Urinary bladder (tissue), 4 donors: ENCODE measurements at places on chromosomes 6 and 20.

DNA sequence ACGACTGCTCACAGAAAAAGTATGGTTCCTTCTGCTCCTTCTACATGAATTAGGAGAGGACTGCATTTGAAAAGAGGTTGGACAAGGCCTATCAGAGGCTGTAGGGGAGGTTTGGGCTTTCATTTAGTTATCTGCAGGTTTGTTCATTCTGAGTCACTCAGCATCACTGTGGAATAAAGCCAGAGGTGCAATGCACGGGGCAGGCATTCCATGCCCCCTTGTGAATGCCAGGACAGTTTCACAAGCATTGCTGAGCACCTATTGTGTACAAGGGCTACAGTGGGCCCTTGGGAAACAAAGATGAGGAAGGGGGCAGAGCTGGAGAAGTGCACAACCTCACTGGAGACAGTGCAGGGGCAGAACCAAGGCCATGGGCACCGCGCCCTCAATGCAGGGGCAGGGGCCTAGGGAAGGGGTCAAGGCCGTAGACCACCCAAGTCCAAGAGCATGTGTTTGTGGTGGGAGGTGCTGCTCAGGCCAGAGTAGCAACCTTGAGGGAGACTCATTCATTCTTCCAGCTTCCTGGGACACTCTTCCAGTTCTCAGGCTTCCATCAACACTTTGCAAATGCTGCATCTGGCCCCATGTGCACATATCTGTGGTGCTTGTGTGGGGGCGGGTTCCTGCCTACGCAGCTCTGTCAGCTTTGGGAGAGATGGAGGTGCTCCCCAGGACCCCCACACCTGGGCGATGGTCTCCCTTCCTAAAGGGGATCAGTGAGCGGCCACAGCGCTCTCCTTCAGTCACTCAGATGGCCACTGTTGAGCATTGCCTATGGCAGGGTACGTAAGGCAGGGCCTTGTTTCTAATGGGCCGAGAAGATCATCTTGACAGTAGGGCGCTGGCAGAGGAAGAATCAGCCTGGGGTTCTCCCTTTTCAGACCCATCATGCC lies 204.5 kb downstream of the SYNDIG1 start:
- DNase-seq, result no peak

DNA sequence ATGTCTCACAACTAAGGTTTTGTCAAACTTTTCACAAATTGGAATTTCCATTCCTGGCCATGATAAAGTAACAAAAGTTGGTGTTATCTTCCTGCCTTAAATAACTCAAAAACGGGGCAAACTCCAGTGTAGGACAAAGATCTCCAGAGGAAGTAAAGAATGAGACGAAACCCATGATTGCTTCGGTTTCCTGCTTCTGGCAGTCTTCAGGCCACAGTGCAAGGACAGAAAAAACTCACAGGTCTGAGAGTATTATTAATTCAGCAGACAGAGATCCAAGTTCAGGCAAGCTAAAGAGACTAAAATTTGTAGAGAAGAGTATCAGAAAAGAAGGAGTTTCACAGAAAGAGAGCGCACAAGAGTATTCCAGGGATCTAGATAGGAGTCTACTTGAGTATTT lies 64.8 kb upstream of the RCAN2 start:
- DNase-seq, result no peak

GRCh38 chr20:20203784-20204183 lies 151.5 kb downstream of the CFAP61 start:
- no peak for DNase-seq

- no peak for DNase-seq
Measured at GRCh38 chr20:46111028-46111835, 6.9 kb upstream of the CD40 start.

DNA sequence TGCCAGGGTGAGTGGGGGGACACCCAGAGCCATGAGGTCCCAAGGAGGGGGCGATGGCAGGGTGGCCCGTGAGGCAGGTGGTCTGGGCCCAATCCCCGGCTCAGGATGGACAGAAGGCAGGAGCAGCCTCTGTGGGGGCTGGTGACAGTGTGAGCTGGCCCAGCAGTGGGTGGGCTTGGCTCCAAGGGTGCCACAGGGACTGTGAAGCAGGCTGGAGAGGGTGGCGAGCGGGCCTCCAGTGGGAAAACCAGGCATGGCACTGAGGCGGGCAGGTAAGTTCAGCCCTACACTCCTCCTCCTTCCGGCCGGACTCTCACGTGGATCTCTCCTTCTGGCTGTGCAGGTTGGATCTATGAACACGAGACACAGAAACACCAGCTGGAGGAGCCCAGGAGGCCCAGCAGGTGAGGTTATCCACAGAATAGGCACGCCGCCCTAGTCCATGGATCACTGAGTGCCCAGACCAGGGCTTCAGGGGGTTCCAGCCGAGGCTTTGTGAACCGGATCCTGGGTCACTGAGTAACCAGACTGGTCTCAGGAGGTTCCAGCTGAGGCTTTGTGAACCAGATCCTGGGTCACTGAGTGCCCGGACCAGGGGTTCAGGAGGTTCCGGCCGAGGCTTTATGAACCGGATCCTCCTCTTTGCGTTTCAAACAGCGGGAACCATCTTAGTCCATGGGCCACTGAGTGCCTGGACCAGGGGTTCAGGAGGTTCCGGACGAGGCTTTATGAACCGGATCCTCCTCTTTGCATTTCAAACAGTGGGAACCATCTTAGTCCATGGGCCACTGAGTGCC lies 76.4 kb upstream of the BHLHE23 start:
- no peak for DNase-seq

DNA sequence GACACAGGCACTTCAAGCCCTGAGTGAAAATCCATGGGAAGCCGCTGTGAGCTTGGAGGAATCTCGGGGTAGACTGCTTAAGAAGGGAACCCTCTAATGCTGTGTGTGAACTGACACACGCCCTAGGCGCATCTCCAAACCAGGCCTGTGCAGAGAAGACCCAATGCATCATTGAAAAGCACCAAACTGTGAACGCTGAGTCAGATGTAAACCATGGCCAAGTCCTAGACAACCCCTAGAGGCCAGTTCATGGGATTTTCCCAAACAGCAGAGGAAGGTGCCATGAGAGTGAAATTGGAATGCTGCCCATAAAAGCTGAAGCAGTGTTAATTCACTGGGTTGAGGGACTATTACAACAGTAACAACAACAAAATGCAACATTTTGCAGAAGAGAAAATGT lies 296.5 kb downstream of the SMOC2 start:
- no peak for DNase-seq

DNA sequence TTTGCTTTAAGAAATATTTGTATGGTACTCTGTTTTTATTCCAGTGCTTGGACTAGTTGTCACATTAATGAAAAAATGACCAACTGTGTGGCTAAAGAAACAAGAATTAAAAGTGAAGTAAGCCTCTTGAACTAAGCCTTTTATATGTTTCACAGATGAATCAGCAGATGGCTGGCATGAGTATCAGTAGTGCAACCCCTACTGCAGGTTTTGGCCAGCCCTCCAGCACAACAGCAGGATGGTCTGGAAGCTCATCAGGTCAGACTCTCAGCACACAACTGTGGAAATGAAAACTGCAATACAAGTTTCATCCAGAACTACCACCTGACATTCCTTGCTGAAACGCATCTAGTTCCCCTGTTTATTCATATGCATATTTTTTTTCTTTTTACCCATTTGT lies 96.8 kb downstream of the B3GAT2 start:
- no peak for DNase-seq

- no peak for DNase-seq
Measured at GRCh38 chr6:2893281-2893680, 9.8 kb downstream of the SERPINB9 start.

DNA sequence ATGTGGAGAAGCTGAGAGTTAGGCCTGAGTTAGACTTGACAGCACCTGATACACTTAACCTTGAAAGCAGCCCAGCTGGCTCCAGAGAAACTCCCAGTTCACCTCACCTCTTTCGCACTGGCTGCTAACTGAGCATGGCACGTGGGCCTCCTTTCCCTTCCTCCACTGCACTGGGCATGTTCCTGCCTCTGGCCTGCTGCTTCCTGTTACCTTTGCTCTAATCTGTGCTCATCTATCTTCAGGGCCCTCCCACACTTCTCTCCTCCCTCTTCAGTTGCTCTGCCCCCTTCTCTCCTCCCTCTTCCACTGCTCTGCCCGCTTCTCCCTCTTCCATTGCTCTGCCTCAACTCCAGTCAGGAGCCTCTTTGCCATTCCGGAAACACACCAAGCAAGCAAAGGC lies 13.7 kb upstream of the UBE2V1 start:
- DNase-seq, result no peak

DNA sequence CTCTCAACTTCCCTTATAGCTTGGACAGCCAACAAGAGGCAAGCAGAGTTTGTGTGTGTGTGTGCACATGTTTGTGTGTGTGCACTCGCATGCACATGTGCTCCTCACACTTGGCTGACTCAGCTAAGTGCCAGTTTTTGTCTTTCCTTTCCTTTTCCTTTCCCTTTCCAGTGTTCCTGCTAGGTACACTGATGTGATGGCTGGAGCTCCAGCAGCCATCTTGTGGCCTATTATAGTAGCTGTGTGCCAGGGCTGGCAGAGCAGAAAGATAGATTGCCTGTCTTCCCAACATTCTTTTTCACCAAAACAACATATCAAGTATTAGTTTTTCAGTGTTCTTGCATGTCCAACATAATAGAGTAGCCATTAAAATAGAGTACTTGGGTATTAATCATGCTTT lies 79.5 kb downstream of the AK9 start:
- DNase-seq, result no peak

DNA sequence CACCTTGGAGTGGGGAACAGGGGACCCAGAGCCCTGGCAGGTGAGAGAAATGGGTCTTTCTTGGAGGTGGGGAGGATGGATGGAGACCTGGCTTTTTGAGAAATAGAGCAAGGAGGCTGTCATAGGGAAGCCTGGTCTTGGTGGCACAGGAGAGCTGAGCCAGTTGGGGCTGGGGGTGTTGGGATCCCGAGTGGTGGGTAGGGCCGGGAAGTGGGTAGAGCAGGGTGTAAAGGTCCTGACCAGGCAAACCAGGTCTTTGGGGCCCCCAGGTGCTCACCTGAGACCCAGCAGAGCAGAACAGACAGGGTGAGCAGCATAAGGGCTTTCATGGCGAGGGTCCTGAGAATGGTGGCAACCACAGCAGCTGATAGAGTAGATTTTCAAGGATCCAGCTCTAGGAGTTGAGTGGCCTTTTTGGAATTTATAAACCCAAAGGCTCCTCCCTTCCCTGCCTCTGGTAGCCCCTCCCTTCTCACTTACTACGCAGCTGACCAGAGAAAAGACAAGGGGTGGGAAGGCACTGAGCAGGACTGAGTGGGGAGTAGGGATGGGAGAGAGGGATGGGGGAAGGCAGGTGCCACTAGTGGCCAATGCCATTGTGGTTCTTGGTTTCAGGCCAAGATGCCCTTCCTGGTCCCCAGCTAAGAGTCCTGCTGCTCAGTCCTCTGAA lies at the start of gene LY6G6C:
Gene LY6G6C, minus strand, starts transcription at position 396 of the 670 bp plus-strand sequence. Its CDS starts 67 bp downstream, at position 329.
- no peak for DNase-seq

- DNase-seq, result no peak
Measured at GRCh38 chr20:1324598-1325172, 4.3 kb downstream of the SDCBP2 start.

DNA sequence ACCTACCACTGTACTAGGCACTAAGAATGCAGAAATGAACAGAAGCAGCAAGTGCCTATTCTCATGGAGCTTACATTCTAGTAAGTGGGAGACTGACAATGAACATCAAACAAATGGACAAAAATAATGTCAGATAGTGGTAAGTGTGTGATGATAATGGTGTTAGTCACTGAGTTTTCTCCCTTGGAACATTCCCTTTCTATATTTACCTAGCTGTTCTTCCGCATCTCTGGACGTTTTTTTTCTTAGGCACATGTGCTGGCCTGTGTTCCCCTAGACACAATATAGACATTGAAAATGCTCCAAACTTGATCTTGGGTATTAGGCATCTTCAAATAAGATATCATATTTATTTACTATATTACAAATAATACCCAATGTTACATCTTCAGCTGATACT lies 218.1 kb upstream of the GJE1 start:
- no peak for DNase-seq

DNA sequence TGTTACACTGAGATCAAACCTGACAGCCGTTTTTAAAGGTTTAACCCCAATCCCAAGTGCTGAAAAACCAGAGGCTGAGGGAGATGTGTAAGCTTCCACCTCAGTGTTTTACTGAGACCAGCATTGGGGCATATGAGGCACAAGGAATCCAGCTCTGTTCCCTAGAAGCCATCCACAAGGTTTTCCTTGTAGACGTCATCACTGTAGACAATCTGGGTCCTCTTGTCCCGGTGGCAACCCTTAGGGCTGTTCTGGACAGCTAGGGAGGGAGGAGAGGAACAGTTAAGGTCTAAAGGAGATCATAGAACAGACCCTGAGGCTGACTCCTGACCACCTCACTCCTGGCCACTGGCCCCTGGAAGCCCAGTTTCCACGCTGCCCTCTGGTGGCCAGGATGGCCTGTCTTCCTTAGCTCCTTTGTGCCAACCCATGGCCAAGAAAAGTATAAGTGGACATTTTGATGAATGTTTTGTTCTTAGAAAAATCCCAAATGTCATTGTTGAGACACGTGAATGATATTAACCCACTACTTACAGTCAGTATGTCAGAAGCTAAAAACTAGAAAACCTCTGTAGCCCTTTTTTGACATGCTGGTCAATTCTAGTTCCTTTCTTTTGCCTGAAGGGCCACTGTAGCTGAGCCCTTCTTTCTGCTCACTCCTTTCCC lies 6.4 kb downstream of the CFB start:
- DNase-seq, result no peak

DNA sequence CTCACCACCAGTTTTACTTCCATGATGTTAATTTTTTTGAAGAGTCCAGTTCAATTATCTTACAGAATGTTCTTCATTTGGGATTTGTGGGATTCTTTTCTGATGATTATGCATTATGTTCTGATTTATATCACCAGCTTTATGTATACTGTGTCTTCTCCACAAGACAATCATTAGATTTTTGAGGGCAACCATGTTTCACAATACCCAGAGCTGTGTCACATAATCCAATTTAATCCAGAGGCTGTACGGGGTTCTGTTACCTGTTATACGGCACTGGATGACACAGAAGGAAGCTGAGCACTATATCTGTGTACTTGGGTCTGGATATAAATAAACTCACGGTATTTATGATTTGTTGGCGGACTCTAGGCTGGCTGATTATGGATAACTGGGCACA lies 41.6 kb upstream of the RPN2 start:
- DNase-seq, result no peak

DNA sequence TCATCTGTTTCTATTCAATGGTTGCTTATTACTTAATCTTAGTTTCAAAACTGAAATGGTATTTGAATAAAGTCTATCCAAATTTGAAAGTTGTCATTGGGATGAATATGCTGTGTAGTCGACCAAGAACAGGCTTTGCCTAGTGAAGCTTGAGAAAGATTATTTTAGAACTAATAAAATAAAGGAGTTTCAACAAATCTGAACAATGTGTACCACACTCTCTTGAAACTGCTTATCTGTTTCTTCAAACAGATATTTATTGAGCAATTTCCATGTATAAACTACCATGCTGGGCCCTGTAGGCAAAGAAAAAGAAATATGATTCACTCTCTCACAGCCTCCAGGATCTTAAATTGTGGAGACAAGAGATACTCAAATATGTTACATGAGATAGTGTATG lies 174.4 kb downstream of the OGFRL1 start:
- no peak for DNase-seq

GRCh38 chr20:39640147-39640546 lies 678.0 kb downstream of the DHX35 start:
- DNase-seq, result no peak
